Upper lobe of right lung (tissue), 1 donor: ENCODE measurements at places on chromosomes 3 and 15. TPM values are rescaled to one million over a fixed set of nuclear protein-coding genes. Genes with fewer than 3 reads are reported as not detected.

SNURF gene
- 11.5 TPM for total RNA-seq

CKMT1B gene
- total RNA-seq = 0.84 TPM

GRAMD2A gene
- 27.4 TPM for total RNA-seq

GRCh38 chr3:83498361-83499016, 1460.3 kb upstream of the CADM2 start:
- no peaks in the 10 kb centered on the region for H3K27me3 ChIP-seq
- H3K4me3 ChIP-seq = no peak overlapping the region
- no peaks in the 10 kb centered on the region for H3K4me1 ChIP-seq
- no peak for DNase-seq
- no peak overlapping the region for H3K27ac ChIP-seq

SRGAP3 gene
- 3.2 TPM for total RNA-seq

EPHA3 gene
- total RNA-seq = 5.1 TPM

FBXW12 gene
- not detected for total RNA-seq

ITPKA gene
- 0.67 TPM for total RNA-seq

GRCh38 chr3:99846477-99847160, 29.0 kb downstream of the CMSS1 start:
- no peaks in the 10 kb centered on the region for H3K36me3 ChIP-seq
- H3K4me3 ChIP-seq = no peak overlapping the region
- no peak for DNase-seq
- no peaks in the 10 kb centered on the region for H3K27me3 ChIP-seq

- H3K4me3 ChIP-seq = no peak overlapping the region
- no peaks in the 10 kb centered on the region for H3K36me3 ChIP-seq
- peaks cover 6% of the 10 kb centered on the region for H3K27me3 ChIP-seq
- H3K4me1 ChIP-seq = no peaks in the 10 kb centered on the region
- no peak for DNase-seq
Measured at GRCh38 chr15:24748812-24749439, 73.4 kb downstream of the NPAP1 start.

GRCh38 chr15:45644437-45644836, 9.6 kb downstream of the SQOR start:
- no peak overlapping the region for H3K4me3 ChIP-seq
- no peak for DNase-seq
- no peaks in the 10 kb centered on the region for H3K36me3 ChIP-seq
- H3K4me1 ChIP-seq = peaks cover 92% of the 10 kb centered on the region
- no peaks in the 10 kb centered on the region for H3K27me3 ChIP-seq

GRCh38 chr3:65493371-65493882, 545.3 kb downstream of the MAGI1 start:
- H3K27ac ChIP-seq = no peak overlapping the region
- H3K4me3 ChIP-seq = no peak overlapping the region
- no peaks in the 10 kb centered on the region for H3K36me3 ChIP-seq
- DNase-seq = no peak
- no peaks in the 10 kb centered on the region for H3K27me3 ChIP-seq

- peak; percentile 42 for DNase-seq
- H3K27ac ChIP-seq = no peak overlapping the region
- H3K4me3 ChIP-seq = no peak overlapping the region
Measured at GRCh38 chr15:93037820-93038705, 50.9 kb downstream of the RGMA start.

GRCh38 chr3:136186344-136186743, 9.8 kb downstream of the MSL2 start:
- H3K36me3 ChIP-seq = no peaks in the 10 kb centered on the region
- no peak overlapping the region for H3K4me3 ChIP-seq
- H3K4me1 ChIP-seq = peaks cover 54% of the 10 kb centered on the region
- no peak for DNase-seq
- no peak overlapping the region for H3K27ac ChIP-seq

GRCh38 chr3:13954266-13954665, 74.4 kb upstream of the WNT7A start:
- DNase-seq = no peak
- no peaks in the 10 kb centered on the region for H3K27me3 ChIP-seq
- H3K4me1 ChIP-seq = no peaks in the 10 kb centered on the region
- no peak overlapping the region for H3K27ac ChIP-seq

DNA sequence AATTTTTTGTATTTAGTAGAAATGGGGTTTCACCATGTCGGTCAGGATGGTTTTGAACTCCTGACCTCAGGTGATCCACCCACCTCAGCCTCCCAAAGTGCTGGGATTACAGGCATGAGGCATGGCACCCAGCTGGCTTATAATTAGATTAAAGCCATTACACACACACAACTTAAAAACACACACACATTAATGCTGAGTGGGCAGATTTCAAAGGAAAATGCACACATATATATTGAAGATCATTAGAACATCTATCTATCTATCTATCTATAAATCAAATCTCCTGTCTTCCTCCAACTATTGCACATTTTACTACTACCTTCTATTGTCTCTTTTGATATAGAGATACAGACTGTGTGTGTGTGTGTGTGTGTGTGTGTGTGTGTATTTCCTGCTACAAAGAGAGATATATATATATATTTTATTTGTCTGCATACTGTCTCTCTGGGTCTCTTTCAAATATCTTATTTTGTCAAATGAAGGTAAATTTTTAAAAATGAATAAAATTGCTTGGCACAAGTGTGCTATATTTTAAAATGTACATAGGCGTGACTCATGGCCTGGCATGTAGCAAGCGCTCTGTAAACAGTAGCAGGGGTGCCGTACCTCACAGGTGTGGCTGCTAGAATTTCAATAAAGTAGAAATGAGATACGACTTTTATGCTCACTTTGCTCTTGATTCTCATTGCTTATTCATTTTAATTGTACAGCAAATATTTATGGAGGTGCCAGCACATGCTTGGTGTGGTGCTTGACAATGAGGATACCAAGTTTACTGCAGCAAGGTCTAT, 655.8 kb downstream of the AGBL1 start:
- no peaks in the 10 kb centered on the region for H3K36me3 ChIP-seq
- DNase-seq = no peak
- no peak overlapping the region for H3K27ac ChIP-seq
- no peaks in the 10 kb centered on the region for H3K4me1 ChIP-seq

DNA sequence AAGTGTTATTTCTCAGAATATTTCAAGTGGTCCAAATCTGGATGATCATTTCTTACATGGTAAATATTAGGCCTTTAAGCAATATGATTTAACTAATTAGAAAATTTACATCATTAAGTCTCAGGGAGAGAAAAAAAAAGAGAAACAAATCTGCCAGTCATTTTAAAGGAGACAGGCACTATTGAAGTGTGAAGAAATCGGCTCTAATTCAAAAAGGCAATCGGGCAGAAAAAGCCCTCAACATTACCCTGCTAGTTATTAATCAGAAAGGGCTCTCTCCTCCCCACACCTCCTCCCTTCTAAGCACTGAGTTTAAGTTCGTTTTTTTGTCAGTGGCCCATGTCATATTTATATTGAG, 215.9 kb downstream of the MEIS2 start:
- H3K27ac ChIP-seq = no peak overlapping the region
- no peak overlapping the region for H3K4me3 ChIP-seq
- H3K27me3 ChIP-seq = peaks cover 93% of the 10 kb centered on the region
- no peaks in the 10 kb centered on the region for H3K36me3 ChIP-seq
- no peak for DNase-seq
- peaks cover 7% of the 10 kb centered on the region for H3K4me1 ChIP-seq

DNA sequence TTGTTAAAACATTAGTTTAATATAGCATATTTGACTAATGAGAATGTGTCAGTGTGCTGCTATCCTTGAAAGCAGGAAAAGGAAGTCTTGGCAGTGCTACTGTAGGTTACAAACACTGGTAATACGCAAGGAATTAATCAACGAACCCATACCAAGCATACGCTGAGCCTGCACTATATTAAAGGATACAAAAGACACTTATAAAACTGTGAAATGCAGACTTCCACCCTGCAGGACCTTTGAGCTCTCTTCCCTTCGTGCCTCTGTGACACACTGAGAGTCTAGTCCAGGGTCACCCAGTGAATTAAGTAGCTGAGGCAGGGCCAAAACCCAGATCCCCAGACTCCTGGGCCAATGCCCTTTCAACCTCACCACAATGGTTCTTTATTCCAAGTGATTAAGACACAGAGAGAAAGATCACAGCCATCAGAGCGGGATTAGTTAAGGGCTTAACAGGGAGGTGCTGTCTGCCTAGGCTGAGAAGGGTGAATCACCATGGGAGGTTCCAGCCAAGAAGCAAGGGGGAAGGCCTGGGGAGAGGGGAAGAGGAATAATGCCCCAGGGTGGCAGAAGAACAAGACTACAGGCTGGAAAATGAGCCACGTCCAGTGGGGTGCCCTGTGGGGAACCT, 6.8 kb downstream of the ANXA2 start:
- peak overlapping the region; percentile 9 for H3K4me3 ChIP-seq
- peak overlapping the region; percentile 95 for H3K27ac ChIP-seq
- peaks cover 6% of the 10 kb centered on the region for H3K36me3 ChIP-seq
- H3K4me1 ChIP-seq = peaks cover 81% of the 10 kb centered on the region

DNA sequence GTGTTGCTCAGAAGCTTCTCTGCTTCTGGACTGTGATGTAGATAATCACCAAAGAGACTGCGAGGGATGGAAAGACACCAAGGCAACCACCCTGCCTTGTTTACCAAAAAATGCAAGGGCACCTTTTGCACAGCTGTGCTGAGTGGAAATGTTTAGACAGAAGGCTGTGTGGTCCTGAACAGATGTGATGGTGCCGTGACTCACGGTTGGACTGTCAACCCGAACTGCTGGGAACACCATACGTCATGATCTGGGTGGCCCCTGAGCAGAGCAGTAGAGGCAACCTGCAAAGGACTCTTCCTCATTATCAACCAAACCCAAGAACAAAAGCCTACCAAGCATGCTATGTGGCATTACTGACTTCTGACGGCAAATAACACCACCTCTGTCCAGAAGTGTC, 61.3 kb upstream of the LPP start:
- no peak for DNase-seq
- no peaks in the 10 kb centered on the region for H3K36me3 ChIP-seq
- H3K27me3 ChIP-seq = no peaks in the 10 kb centered on the region
- H3K4me3 ChIP-seq = no peak overlapping the region
- no peak overlapping the region for H3K27ac ChIP-seq

GOLGA6C gene
- not detected for total RNA-seq

- DNase-seq = no peak
- H3K4me1 ChIP-seq = no peaks in the 10 kb centered on the region
- H3K36me3 ChIP-seq = no peaks in the 10 kb centered on the region
- no peak overlapping the region for H3K27ac ChIP-seq
- H3K27me3 ChIP-seq = no peaks in the 10 kb centered on the region
Measured at GRCh38 chr15:60643555-60643954, 164.6 kb upstream of the ICE2 start.

GRCh38 chr3:72336821-72337479, 511.3 kb downstream of the SHQ1 start:
- no peaks in the 10 kb centered on the region for H3K36me3 ChIP-seq
- H3K4me3 ChIP-seq = peak overlapping the region; percentile 4
- no peak overlapping the region for H3K27ac ChIP-seq
- peaks cover 9% of the 10 kb centered on the region for H3K4me1 ChIP-seq

DNA sequence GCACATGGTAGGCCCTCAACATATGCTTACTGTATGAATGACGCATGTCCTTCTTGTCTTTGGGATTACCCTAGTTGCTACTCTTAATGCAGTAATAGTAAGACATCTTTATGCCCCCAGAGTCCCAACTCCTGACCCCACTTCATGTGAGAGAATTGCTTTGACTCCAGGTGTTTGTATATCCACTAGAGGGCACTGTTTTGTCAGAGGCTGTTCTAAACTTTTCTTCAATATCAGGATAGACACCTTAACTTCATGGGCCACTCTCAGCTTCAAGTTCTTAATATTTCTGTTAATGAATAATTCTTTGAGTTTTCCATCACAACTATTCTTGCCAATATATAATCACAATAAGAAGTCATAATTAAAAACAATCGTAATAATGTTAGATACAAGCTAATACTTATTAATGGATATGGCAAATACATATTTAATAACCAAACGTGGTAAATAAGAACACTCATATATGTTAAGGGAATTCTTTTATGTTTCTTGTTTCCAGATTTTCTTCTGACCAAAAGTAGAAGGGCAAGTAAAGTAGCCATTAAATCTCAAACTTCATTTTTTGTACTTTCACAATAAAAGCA, 337.2 kb upstream of the DNAJC19 start:
- no peak overlapping the region for H3K27ac ChIP-seq
- no peaks in the 10 kb centered on the region for H3K4me1 ChIP-seq
- H3K36me3 ChIP-seq = no peaks in the 10 kb centered on the region
- DNase-seq = no peak

PTPN9 gene
- total RNA-seq = 26.0 TPM

ERICH6 gene
- total RNA-seq = not detected

DNA sequence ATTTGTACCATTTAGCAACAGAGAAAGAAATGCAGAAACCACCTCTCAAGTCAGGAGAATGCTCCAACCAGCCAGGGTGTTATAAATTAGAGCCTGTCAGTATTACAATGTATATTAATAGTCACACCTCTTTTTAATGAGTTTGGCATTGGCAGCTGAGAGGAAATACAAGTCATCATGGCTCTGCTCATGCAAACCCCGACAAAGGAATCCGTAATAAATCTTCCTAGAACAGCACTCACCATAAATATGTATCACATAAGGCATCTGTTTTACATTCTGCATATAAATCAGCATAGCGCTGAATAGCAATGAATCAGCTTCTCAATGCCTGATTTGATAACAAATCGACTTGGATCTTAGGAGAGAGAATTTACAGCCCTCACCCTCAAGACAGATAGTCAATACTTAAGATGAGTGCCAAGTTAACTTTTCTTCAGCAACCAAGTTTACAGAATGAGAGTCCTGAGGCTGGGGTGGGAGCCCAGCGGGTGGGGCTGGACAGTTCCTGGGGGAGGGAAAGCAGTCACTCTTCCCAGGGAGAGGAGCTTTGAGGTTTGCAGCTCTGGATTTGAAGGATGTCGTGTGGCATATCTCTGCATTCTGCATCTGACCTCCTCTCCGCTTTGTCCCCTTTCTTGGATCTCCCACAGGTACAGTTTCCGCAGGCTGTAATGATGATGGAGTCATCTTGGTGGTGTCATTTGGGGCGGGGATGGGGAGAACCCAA, 1034.4 kb upstream of the NR2F2 start:
- H3K4me3 ChIP-seq = no peak overlapping the region

FEZF2 gene
- total RNA-seq = not detected

DNA sequence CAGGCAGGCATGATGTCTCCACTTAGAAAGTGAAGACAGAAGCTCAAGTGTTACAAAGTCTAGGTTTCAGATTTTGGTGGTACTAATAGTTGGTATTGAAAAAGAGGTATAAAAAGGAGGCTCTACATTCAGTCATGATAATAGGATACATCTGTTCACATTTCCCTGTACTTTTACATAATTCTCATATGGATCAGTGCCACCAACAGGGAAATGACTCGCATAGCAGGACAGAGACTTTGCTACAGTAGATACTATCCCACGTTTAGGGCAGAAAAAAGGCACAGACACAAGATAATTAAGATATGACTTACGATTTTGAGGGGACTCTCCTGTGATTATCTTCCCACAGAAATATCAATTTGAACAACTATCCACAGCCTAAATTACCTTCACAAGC, 1062.9 kb upstream of the EPHA6 start:
- no peaks in the 10 kb centered on the region for H3K27me3 ChIP-seq
- no peak overlapping the region for H3K4me3 ChIP-seq
- DNase-seq = no peak
- no peaks in the 10 kb centered on the region for H3K36me3 ChIP-seq
- H3K4me1 ChIP-seq = no peaks in the 10 kb centered on the region

DNA sequence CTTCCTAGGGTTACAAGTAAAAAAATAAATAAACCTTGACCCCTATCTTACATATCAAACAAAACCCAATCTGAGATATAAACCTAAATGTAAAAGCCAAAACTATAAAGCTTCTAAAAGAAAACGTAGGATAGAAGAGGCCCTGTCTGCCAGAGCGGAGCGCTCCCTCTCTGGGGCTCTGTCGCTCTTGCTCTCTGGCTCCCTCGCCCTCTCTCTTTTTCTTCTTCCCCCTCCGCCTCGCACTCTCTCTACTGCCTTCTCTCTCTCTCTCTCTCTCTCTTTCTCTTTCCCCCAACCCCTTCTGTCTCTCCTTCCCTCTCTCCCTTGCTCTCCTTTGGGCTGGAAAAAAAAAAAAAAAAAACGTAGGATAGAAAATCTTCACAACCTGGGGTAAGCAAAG, 21.6 kb downstream of the RYK start:
- no peak for DNase-seq
- H3K4me1 ChIP-seq = peaks cover 4% of the 10 kb centered on the region
